GM06990 (cell line): ENCODE measurements at places on chromosomes 2 and 18.

DNA sequence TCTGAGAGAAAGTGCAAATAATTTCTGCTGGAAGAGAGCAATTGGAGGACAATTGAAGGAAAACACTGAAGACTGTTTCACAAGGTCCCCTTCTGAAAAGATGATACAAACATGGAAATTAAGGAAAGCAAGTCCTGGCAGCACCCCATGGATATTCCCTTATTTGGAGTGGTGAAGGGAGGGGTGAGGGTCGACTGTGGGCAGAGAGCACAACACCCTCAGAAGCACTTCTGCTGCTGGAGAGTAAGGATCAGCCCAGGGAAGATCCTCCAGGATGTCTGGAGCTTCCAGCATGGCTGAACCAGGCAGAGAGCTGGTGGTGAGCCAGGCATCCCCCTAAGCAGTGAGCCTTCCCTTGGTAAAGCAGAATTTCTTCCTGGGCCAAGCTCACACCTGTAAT lies 54.7 kb downstream of the LINC00305 start:
- no peak for DNase-seq

DNA sequence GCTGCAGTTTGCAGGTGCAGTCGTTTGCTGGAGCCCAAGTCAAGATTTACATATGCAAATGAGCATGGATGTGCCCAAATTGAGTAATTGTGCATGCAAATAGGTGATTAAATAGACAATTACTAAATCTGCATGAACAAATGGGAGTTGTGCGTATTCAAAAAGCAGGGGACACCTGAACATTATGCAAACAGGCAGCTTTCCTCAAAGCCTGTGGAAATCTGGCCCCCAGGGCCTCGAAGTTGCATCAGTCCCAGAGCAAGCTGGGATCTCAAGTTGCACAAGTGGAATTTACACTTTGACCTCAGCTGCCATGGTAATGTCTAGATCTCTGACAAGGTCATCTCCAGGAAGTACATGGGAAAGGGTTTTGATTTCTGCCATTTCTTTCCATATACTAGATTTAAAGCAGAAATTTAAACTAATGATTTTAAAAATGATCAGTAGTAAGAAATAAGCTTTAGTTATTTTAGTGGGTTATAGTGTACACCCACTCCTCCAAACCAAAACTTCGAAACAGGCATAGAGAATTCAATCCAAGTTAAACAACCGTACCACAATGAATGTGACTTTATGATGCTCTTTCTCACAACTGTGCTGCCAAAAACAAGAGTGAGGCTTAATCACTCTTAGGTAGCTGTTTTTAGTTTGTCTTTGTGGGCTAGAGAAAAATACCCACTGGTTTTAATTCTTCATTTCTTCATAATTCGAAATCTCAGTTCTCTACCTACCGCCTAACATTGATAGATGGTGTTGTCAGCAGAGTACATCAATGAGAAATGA lies 110.7 kb downstream of the RND3 start:
- no peak for DNase-seq

GRCh38 chr18:46098616-46098933 lies 479 bp upstream of the ATP5F1A start:
- DNase-seq: no peak

DNA sequence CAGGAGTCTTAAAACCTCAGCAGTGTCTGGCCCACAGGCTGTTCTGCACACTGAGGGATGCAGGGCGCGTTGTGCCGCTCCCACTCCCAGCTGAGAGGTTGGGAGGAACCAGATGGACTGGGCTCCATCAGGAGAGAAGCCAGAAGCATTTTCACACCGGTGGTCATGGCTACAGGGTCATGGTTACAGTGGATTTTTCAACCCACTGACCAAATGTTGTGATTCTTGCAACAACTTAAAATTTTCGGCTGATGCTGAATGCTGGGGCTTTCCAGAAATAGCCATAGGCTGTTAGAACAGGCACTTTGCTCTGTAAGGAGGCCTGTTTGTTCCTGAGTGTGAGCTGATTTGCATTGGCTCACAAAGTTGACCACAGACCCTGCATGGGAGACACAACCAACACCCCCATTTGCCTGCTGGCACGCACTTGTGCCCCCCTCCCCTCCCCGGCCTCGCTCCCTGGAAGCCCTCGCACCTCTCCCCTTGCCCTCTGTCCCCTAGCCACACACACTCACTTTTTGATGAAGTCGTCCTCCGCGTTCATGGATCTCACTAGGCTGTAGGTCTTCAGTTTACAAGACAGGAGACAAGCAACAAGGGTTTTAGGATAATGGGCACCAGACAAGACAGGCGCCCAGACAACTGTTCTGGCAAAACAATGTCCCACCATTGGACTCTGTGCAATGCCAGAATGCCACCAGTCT lies 3.4 kb downstream of the LPIN1 start:
- peak; percentile 75 for DNase-seq

DNA sequence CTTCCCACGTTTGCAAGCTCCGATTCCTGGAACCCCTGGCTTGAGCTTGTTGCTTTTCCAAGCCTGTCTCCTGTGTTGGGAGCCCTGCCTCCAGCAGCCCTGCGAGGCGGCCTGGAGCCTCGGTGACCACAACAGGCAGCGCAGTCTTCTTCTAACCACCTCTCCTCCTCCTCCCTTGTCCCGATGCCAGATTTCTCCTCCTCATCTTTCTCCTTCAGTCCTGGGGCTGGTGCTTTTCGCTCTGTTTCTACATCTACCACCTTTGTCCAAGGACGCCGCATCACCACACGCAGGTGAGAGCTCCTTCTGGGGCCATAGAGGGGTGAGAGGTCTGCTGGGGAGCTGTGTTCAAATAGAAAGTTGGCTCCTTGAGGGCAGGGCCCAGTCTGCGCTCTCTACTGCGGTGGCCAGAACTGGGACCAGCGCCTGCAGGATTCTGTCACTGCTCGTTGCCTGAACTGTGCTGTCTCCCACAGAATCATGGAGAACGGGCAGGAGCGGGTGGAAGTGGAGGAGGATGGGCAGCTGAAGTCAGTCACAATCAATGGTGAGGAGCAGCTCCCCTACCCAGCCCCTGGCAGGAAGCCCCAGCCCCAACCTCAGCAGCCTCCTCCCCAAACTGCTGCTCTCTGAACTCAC lies 3.9 kb downstream of the DNAJB2 start:
- DNase-seq: no peak

- DNase-seq: no peak
These were observed 78.4 kb upstream of the MEX3C start for GRCh38 chr18:51275712-51276476.
